NCI-H446 treated with DMSO at 0.1 percent for 48 hours (cell line): ENCODE measurements at places on chromosomes 1 and 21.
A peak's percentile ranks its signal among the peaks of the same experiment; 100 is the strongest.

- DNase-seq = no peak
These were observed 101.2 kb upstream of the ERG start for GRCh38 chr21:38599381-38599975.

GRCh38 chr21:30943243-30943642, 61.9 kb upstream of the KRTAP11-1 start:
- DNase-seq = no peak

GRCh38 chr1:92877792-92878191, 46.0 kb downstream of the RPL5 start:
- peak; percentile 83 for DNase-seq

DNA sequence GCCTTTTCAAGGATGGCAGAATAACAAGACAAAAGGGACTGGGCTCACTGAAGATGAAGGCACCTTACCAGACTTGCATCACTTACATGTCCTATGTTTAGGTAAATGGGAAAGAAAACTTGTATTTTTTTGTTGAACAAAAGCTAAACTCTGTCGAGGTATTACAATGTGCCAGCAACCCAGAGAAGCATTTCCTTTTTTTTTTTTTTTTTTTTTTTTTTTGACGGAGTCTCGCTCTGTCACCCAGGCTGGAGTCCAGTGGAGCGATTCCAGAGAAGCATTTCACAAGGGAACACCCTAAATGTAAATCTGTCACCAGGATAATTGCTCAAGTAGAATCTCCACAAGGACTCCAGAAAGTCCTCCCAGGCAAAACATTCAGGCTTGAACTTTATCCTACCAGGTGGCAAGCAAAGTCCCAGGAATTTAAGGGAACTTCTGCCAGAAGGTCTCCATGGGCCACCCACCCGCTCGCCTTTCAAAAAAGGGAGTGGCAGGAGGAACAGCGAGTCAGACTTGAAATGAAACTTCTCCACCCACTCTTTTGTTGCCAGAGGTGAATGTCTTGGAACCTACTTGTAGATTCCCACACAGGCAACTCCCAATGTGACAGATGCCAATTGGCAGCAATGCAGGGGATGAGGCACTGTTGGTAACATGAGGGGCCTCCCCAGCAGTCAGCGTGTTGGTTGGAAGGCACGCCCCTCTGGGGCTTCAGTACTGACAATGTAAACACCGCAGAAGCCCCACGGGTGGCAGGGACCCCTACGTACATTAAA, 125.0 kb downstream of the TIAM1 start:
- DNase-seq = peak; percentile 35

GRCh38 chr1:163197022-163197421, 5.7 kb downstream of the RGS5 start:
- no peak for DNase-seq

GRCh38 chr1:110554871-110555801, 36.2 kb upstream of the KCNA10 start:
- DNase-seq = no peak

DNA sequence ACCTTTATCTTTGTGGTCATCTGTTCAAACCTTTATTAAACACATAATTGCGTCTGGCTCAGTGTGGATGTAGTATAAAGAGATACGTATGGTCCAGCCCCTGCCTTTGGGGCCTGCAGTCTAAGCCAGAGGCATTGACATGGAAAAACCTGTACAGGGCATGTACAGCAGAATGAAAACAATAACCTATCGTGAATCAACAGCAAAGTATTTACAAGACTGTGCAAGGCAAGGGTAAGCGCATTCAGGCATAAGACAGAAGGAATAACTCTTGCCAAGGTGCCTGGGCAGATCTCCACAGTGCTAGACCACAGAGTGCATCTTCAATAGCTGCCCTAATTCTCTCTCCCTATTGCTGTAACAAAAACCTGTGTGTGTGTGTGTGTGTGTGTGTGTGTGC, 35.5 kb downstream of the KIRREL1 start:
- no peak for DNase-seq

DNA sequence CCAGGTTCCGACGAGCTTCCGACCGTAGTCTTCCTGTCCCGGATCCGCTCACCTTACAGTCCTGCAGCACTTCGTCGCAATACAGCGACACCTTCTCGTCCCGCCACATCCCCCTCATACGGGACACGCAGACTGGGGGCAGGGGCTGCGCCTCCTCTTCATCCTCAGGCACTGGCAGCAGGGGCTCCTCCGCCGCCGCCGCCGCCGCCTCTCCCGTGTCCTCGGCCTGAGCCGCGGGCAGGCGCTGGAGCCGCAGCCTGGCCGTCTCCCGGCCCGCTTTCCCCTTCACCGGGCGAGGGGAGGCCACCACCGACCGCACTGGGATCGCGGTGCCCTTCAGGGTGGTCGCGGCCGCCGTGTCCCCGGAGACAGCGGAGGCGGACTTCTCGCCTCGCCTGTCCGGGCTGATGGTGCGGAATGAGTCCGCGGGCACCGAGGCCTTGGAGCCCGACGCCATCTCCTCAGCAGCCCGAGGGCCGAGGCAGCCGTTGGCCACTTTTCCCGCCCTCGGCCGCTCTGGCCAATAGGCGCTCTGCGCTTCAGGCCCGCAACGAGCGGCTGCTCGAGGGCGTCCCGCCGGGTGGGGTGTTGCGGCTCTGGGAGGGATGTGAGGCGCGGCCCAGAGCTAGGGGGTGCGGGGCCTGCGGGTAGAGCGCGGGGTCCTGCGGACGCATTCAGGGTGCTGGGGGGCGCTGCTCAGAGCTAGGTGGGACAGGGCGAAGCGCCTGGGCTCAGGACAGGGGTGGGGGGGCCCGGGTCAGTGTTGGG, at the start of gene SHCBP1L:
Gene SHCBP1L, minus strand, starts transcription at position 490 of the 768 bp plus-strand sequence. Its CDS starts 33 bp downstream, at position 457.
- no peak for DNase-seq

GRCh38 chr1:226657895-226658545, 81.1 kb downstream of the ITPKB start:
- peak; percentile 75 for DNase-seq

- no peak for DNase-seq
These were observed 68.4 kb downstream of the TLR5 start for GRCh38 chr1:223074445-223075300.

GRCh38 chr1:175514387-175514953, 228.9 kb downstream of the TNR start:
- DNase-seq = no peak

GRCh38 chr1:108590957-108591356, 31.1 kb downstream of the EEIG2 start:
- DNase-seq = peak; percentile 74

- DNase-seq = no peak
These were observed 37.2 kb downstream of the NUP210L start for GRCh38 chr1:154117642-154118041.

DNA sequence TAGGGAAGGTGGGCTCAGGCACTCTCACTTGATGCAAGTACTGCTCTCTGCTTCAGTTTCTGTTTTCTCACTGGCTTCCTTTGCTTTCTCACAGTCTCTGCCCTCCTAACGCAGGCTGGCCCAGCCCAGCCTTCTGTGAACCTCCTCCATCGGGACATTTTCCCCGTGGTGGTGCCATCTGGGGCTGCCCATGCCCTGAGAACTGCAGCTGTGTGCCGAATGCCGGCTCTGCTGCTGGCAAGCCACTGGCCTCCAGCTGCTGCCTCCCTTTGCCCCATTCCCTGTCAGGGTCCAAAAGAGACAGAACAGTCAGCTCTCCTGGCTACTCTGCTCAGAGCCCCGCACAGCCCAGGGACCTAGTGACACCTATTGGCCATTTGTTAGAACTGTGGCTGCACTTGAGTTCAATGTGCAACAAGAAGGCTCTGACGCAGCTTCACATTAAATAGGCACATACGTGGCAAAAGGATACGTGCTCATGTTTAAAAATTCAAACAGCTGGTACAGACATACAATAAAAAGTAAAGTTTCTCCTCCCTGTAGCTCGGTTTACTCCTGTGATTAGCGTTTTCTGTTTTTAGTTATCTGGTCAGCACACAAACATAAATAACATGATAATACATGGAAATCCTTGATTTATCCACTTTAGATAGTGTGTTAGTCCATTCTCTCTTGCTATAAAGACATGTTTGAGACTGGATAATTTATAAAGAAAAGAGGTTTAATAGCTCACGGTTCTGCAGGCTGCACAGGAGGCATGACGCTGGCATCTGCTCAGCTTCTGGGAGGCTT, 46.6 kb downstream of the FCRL5 start:
- peak; percentile 15 for DNase-seq

DNA sequence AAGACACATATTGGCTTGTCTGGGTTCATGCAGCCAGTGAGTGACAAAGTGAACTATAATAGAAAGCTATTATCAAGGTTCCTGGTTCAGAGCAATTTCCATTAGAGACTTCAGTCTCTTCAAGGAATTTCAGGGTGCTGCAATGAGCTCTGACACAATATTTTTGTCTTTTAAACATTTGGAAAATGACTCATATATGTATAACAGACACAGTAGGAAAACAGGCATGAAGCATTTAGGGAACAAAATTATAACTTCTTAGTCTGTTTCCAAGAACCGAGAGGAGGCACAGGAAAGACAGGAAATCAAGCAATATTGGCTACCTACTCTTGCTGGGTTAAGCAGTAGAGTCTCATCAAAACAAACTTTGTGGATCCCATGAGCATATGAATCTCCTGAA, 170.4 kb downstream of the PTPRC start:
- no peak for DNase-seq
